SJSA1 (cell line): ENCODE measurements at places on chromosomes 3 and 15. TPM values are rescaled to one million over a fixed set of nuclear protein-coding genes. Genes with fewer than 3 reads are reported as not detected.

- 0 out of 2 replicates have a peak, but pooled peaks cover 2% of the 10 kb centered on the region for H3K4me1 ChIP-seq
- DNase-seq = no peak
- H3K4me3 ChIP-seq = no peak overlapping the region
- no peak overlapping the region for H3K27ac ChIP-seq
- H3K27me3 ChIP-seq = no peaks in the 10 kb centered on the region
These were observed 249.1 kb downstream of the TBL1XR1 start for GRCh38 chr3:176948151-176948550.

- no peaks in the 10 kb centered on the region for H3K4me1 ChIP-seq
- no peak overlapping the region for H3K4me3 ChIP-seq
- DNase-seq = no peak
- H3K27ac ChIP-seq = no peak overlapping the region
These were observed 52.3 kb upstream of the PRR20G start for GRCh38 chr3:127339928-127340861.

DNA sequence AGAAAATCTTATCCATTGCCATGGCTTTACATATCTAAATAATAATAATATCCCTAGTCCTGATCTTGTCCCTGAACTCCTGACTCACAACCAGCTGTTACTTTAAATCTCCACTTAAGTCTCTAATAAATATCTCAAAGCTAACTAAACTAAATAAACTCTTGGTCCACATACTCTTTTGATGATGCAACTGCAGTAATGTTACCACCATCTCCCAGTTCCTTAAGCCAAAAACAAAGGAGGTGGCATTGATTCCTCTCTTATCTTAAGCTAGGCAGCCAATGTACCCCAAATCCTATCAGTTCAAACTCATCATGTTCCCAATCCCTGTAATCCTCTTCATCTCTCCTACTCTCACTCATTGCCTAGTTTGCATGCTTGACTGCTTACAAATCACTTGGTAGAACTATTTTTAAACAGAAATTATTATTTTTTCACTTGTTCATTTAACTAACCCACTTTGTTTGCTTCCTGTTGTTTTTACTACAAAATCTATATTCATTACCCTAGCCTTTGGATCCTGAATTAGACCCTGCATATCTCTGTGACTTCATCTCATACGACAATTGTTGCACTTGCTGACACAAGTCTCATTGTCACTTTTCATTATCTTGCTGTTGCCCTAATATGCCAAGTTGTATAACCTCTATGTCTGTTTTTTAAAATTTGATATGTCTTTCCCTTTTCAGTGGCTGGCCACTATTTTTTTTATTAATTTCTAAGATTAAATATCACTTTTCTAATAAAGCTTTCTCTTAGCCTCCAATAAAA, 462.2 kb downstream of the ZPLD1 start:
- no peak overlapping the region for H3K27ac ChIP-seq
- no peak for DNase-seq
- no peaks in the 10 kb centered on the region for H3K36me3 ChIP-seq
- no peak overlapping the region for H3K4me3 ChIP-seq

DNA sequence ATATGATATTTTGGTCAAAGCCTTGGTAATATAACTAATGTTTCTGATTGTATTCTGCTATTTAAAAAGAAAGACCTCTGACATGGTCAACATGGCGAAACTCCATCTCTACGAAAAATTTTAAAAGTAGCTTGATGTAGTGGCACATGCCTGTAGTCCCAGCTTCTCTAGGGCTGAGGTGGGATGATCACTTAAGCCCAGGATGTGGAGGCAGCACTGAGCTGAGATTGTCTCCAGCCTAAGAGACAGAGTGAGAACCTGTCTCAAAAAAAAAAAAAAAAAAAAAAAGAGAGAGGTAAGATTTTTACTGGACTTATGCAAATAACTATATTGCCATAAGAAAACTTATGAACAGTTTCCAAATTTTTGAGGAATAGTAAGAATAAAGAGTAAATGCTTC, 30.5 kb upstream of the SLC27A2 start:
- no peak overlapping the region for H3K4me3 ChIP-seq
- no peaks in the 10 kb centered on the region for H3K27me3 ChIP-seq
- H3K4me1 ChIP-seq = no peaks in the 10 kb centered on the region
- DNase-seq = no peak
- no peaks in the 10 kb centered on the region for H3K36me3 ChIP-seq
- no peak overlapping the region for H3K27ac ChIP-seq

GRCh38 chr3:30141178-30141581, 465.2 kb upstream of the TGFBR2 start:
- H3K36me3 ChIP-seq = no peaks in the 10 kb centered on the region
- DNase-seq = no peak

DNA sequence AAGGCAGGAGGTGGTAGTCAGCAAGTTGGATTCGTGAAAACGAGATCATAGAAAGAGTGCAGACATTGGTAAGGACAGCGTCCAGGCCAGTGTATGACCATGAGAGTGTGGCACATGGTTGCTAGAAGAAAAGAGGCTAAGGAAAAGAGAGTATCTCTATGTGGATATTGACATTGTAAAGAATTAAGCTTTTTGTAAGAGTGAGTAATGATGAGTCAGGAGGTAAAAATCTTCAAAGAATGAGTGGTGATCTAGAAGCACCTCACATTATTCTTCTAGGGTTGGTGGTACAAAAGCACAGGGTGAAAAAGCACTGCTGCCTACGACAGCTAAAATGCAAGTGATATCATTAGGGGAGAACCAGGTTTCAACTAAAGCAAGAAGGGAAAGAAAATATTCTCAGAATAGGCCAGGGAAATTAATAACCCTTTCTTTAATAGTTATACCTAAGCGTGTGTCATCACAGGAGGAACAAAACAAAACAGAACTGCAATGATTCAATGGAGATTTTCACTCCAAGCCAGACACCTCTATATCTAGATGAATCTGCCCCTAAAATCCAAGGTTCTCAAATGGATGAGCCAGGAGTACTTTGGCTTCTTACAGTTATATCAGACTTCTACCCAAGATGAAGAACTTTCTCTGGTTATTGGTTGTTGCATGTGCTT, 884.7 kb downstream of the NAALADL2 start:
- DNase-seq = no peak
- H3K4me3 ChIP-seq = no peak overlapping the region
- H3K27me3 ChIP-seq = no peaks in the 10 kb centered on the region
- H3K4me1 ChIP-seq = peaks cover 11% of the 10 kb centered on the region
- H3K36me3 ChIP-seq = no peaks in the 10 kb centered on the region
- no peak overlapping the region for H3K27ac ChIP-seq

- H3K36me3 ChIP-seq = no peaks in the 10 kb centered on the region
- no peak overlapping the region for H3K27ac ChIP-seq
- no peak overlapping the region for H3K4me3 ChIP-seq
- no peaks in the 10 kb centered on the region for H3K27me3 ChIP-seq
These were observed 40.6 kb downstream of the CHDH start for GRCh38 chr3:53805463-53806159.

DNA sequence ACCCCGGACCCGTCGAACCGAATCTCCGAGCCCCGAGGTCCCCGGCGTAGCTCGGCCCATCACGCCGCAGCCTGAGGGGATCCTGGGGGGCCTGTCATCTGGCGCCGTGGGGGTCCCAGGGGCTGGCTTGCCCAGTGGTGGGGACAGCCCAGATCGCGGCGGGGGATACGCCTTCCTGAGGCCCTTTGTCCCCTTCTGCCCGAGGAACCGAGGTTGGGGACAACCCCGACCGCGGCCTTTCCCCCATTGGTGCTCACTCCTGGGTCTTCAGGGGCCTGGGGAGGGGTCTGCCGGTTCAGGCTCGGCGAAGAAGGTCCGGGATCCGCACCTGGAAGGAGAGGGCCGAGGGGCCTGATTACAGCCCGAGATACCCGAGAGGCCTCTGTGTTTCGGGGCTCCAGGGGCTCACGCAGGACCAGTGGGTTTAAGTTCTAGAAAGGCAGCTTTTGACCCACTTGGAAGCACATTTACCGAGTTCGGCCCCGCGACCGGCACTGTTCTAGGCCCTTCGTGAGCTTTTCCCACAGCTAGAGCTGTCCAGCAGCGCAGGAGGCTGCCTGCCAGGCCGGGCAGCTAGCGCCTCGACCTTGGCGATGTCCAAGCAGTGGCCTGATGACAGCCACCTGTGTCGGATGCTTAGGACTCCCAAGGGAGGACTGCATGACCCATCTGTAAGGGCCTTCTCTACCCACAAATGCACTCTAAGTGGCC, 504 bp downstream of the ABHD2 start:
- peak overlapping the region; percentile 45 for H3K27ac ChIP-seq
- no peaks in the 10 kb centered on the region for H3K27me3 ChIP-seq
- H3K36me3 ChIP-seq = peaks cover 14% of the 10 kb centered on the region
- no peak for DNase-seq

- H3K4me1 ChIP-seq = no peaks in the 10 kb centered on the region
- DNase-seq = no peak
- no peaks in the 10 kb centered on the region for H3K27me3 ChIP-seq
- H3K4me3 ChIP-seq = no peak overlapping the region
These were observed 65.6 kb upstream of the CTXND1 start for GRCh38 chr15:80317389-80318182.

GRCh38 chr3:130569461-130570365, 52.7 kb downstream of the COL6A6 start:
- no peaks in the 10 kb centered on the region for H3K27me3 ChIP-seq
- DNase-seq = no peak
- H3K4me1 ChIP-seq = no peaks in the 10 kb centered on the region

DNA sequence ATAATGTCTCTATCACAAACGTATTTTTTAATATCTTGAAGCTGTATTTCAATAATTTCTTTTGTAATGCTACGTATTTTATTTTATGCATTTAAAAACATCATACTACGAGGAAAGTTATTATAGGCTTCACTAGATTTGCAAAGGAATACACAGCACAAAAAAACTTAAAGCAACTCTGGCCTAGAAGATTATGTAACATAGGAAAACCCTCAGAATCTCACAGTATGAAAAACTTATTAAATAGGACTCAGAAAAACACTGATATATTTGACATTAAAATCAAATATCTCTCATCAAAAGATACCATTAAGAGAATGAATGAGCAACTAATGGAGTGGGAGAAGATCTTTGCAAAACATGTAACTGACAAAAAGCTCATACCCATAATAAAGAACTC, 63.7 kb downstream of the DMXL2 start:
- H3K4me1 ChIP-seq = no peaks in the 10 kb centered on the region
- no peaks in the 10 kb centered on the region for H3K27me3 ChIP-seq
- 0 out of 2 replicates have a peak, but pooled peaks cover 3% of the 10 kb centered on the region for H3K36me3 ChIP-seq
- no peak overlapping the region for H3K4me3 ChIP-seq
- DNase-seq = no peak

GRCh38 chr15:54345827-54346226, 367.6 kb downstream of the UNC13C start:
- no peaks in the 10 kb centered on the region for H3K27me3 ChIP-seq
- DNase-seq = no peak
- H3K4me1 ChIP-seq = no peaks in the 10 kb centered on the region
- H3K36me3 ChIP-seq = no peaks in the 10 kb centered on the region
- H3K4me3 ChIP-seq = no peak overlapping the region

GRCh38 chr3:146577662-146578061, 27.5 kb downstream of the PLSCR5 start:
- H3K27ac ChIP-seq = no peak overlapping the region
- no peaks in the 10 kb centered on the region for H3K27me3 ChIP-seq
- no peaks in the 10 kb centered on the region for H3K36me3 ChIP-seq
- 0 out of 2 replicates have a peak, but pooled peaks cover 3% of the 10 kb centered on the region for H3K4me1 ChIP-seq
- H3K4me3 ChIP-seq = no peak overlapping the region
- no peak for DNase-seq

- no peaks in the 10 kb centered on the region for H3K27me3 ChIP-seq
- no peaks in the 10 kb centered on the region for H3K36me3 ChIP-seq
- H3K27ac ChIP-seq = no peak overlapping the region
- H3K4me3 ChIP-seq = no peak overlapping the region
These were observed 834.3 kb downstream of the PLOD2 start for GRCh38 chr3:145326666-145327065.

DNA sequence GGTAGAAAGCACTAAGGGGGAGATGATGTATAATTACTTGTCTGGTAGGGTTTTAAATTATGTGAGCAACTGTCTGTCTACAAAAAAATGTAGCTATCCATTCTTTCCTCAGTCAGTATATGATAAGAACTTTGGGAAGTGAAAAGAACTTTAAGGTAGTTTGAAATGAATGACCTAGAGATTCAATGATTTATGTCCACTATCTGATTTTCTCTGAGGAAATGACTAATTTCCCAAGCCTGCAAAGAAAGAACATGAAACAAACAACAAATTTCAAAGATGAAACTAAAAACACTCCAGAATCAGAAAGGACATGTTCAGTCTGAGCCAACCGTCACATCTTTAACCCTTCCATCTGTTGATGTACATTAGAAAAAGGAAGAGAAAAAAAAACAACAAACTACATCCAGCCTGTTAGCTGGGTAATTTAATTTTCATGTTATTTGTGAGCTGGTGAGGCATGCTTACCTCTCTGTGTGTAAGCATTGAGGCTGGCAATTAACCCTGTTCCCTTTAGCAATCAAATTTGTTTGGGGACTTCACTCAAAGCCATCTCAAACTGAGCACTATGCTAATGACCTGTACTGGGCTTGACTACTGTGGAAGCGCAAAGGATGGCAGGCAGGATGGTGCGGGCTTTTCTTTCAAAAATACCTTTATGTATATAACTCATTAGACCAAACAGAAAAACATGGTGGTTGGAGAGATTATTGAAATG, 220.1 kb downstream of the TUSC7 start:
- H3K27ac ChIP-seq = no peak overlapping the region
- H3K4me1 ChIP-seq = peaks cover 24% of the 10 kb centered on the region

- no peak overlapping the region for H3K27ac ChIP-seq
- no peak overlapping the region for H3K4me3 ChIP-seq
- no peaks in the 10 kb centered on the region for H3K27me3 ChIP-seq
- no peaks in the 10 kb centered on the region for H3K4me1 ChIP-seq
These were observed 764.2 kb upstream of the ARRDC4 start for GRCh38 chr15:97196048-97197014.

DNA sequence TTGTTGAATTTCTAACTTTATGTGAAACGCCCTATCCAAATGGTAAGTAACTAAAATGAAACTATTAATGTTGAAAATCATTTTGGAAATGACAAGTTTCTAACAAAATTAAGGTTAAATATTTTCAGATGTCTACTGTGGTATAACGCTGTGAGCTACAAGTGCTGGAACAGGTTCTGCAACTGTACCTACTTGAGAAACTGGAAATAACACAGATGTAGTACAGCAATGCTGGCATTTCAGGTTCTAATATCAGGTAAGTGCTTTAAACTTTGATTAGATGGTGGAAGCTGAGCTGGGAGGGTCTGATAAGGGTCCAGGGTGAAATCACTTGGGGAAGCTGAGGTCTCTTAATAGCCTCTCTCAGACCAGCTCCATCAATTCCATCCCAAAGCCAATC, 315.1 kb downstream of the STXBP5L start:
- H3K27ac ChIP-seq = no peak overlapping the region
- no peaks in the 10 kb centered on the region for H3K27me3 ChIP-seq
- no peaks in the 10 kb centered on the region for H3K4me1 ChIP-seq
- DNase-seq = no peak
- no peak overlapping the region for H3K4me3 ChIP-seq

The ACTC1 gene
- total RNA-seq = 1.4 and 5.8 TPM in 2 replicates

The AADACL2 gene
- total RNA-seq = not detected in 2 replicates

The ZNF502 gene
- 0.79 TPM in 1 of 2 replicates, not detected in the other for total RNA-seq

The EAF2 gene
- 2.3 and 7.4 TPM in 2 replicates for total RNA-seq

The INKA1 gene
- 0.56 and 1.3 TPM in 2 replicates for total RNA-seq

The CIB1 gene
- total RNA-seq = 30.1 and 36.8 TPM in 2 replicates

The SLC9C1 gene
- total RNA-seq = not detected in 2 replicates

The SI gene
- not detected in 2 replicates for total RNA-seq

The CLDN11 gene
- total RNA-seq = 0.66 and 1.7 TPM in 2 replicates
